ENCODE measurements at places on chromosomes 2 and 18.

GRCh38 chr2:196380575-196380974, 209.2 kb upstream of the STK17B start:
- DNase-seq = no peak

- no peak for DNase-seq
Observed at GRCh38 chr2:40120026-40120425, 331.9 kb downstream of the SLC8A1 start.

DNA sequence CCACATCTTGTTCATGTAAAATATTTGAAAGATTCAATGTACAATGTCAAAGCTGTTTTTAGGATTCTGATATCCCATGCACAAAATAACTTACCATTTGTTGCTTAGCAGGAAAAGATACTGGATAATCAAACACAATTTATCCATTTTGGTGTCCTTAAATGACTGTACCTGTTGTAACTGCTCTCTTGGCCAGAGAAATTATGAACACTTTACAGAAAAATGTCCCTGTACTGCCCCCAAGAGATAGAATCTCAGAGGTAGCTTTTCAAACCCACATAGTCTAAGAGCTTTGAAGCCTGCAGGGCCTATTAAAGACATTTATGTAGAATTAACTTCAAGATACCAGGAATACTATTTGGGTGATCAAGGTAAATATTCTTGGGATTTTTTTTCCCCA, 12.2 kb upstream of the ME2 start:
- no peak for DNase-seq

- no peak for DNase-seq
Observed at GRCh38 chr18:50154420-50154819, 40.5 kb downstream of the MYO5B start.

- DNase-seq = no peak
Observed at GRCh38 chr2:99552529-99552928, 62.7 kb upstream of the REV1 start.

GRCh38 chr2:100054426-100054825, 88.0 kb downstream of the AFF3 start:
- no peak for DNase-seq

GRCh38 chr2:24730481-24730880, 62.7 kb downstream of the PTRHD1 start:
- DNase-seq = no peak

Data from fibroblast of the conjunctiva (primary cell).